ENCODE measurements at places on chromosomes 6 and 20.

GRCh38 chr20:37325206-37325605 is 20.7 kb upstream of the SRC start:
- peaks cover 6% of the 10 kb centered on the region for H3K36me3 ChIP-seq
- H3K27ac ChIP-seq, result no peak overlapping the region
- H3K4me3 ChIP-seq, result no peak overlapping the region
- DNase-seq, result no peak

- no peaks in the 10 kb centered on the region for H3K36me3 ChIP-seq
- H3K4me1 ChIP-seq, result no peaks in the 10 kb centered on the region
- H3K4me3 ChIP-seq, result no peak overlapping the region
- no peak for DNase-seq
- no peak overlapping the region for H3K27ac ChIP-seq
Measured at GRCh38 chr6:129194306-129194941, 311.5 kb downstream of the LAMA2 start.

DNA sequence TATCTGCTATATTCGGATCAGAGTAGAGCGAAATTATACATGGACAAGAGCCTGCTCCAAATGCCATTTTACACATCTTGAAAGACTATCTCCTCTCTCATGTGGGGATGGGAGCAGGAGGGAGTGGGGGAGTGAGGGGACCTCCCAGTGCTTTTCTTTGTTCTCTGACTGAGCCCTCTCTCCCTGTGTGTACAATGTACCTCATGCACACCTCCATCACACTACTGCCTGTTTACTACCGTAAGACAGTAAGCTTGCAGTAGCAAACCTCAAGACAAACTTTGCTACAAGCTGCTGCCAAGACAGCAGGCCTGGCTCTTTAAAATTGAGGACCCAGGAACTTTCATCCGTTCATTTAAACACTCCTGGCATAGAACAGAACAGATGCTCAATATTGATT is 7.2 kb downstream of the NHSL1 start:
- no peaks in the 10 kb centered on the region for H3K4me1 ChIP-seq
- no peaks in the 10 kb centered on the region for H3K27me3 ChIP-seq
- H3K4me3 ChIP-seq, result no peak overlapping the region
- no peak for DNase-seq
- no peaks in the 10 kb centered on the region for H3K36me3 ChIP-seq

DNA sequence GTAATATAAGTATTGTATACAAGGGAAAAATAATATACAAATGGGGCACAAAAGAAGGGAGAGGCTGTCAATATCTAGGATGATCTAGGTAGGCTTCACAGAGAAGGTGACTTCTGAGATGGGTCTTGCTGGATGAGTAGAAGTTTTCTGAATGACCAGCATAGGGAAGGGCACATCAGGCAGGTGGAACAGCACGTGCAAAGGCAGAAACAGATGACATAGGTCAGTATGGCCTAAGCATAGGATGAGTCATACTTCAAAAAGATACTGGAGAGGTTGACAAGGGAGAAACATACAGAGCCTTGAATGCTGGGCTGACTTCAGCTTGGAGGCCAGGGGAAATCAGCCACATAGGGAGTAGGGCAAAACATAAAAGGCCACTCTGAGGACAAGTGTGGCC is 31.9 kb upstream of the SIRPA start:
- peaks cover 41% of the 10 kb centered on the region for H3K4me1 ChIP-seq
- peaks cover 57% of the 10 kb centered on the region for H3K27me3 ChIP-seq
- no peak for DNase-seq
- H3K27ac ChIP-seq, result no peak overlapping the region
- no peaks in the 10 kb centered on the region for H3K36me3 ChIP-seq

DNA sequence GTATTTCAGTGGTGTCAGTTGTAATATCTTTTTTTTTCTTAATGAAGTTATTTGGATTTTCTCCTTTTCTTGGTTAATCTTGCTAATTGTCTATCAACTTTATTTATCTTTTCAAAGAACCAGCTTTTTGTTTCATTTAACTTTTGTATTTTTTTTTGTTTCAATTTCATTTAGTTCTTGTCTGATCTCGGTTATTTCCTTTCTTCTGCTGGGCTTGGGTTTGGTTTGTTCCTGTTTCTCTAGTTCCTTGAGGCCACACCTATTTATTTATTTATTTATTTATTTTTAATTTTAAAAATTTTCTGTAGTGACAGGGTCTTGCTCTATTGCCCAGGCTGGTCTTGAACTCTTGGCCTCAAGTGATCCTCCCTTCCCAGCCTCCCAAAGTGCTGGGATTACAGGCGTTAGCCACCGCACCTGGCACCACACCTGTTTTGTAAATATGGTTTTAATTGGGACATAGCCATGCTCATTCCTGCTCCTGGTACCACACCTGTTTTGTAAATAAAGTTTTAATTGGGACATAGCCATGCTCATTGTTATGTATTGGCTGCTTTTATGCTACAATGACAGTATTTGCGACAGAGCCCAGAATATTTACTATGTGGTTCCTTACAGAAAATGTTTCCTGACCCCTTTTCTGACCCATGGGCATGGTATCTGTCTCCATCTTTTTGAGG is 22.2 kb downstream of the KDM1B start:
- H3K4me3 ChIP-seq, result no peak overlapping the region
- peaks cover 17% of the 10 kb centered on the region for H3K4me1 ChIP-seq
- no peak overlapping the region for H3K27ac ChIP-seq
- no peak for DNase-seq

DNA sequence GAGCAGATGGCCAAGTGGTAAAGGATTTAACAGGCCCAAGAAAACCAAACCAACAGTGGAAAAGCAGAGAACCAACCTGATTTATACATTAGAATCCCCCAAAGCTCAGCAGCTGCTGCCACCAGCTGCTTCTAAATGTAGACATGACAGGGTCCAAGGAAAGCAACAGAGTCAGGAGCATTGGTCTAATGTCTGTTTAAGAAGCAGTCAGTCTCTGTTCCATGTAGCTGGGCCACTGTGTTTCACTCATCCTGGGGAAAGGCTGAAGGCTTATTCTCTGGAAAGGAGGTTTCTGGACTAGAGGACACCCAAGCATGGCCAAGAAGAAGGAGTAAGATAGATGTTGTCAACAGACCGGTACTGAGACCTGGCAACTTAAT is 75.4 kb downstream of the TMEM244 start:
- DNase-seq, result no peak
- no peak overlapping the region for H3K27ac ChIP-seq
- H3K27me3 ChIP-seq, result peaks cover 16% of the 10 kb centered on the region
- H3K4me1 ChIP-seq, result no peaks in the 10 kb centered on the region
- H3K4me3 ChIP-seq, result no peak overlapping the region

GRCh38 chr20:46951405-46951804 is 56.8 kb downstream of the EYA2 start:
- no peaks in the 10 kb centered on the region for H3K36me3 ChIP-seq
- H3K27ac ChIP-seq, result no peak overlapping the region
- peaks cover 20% of the 10 kb centered on the region for H3K27me3 ChIP-seq

DNA sequence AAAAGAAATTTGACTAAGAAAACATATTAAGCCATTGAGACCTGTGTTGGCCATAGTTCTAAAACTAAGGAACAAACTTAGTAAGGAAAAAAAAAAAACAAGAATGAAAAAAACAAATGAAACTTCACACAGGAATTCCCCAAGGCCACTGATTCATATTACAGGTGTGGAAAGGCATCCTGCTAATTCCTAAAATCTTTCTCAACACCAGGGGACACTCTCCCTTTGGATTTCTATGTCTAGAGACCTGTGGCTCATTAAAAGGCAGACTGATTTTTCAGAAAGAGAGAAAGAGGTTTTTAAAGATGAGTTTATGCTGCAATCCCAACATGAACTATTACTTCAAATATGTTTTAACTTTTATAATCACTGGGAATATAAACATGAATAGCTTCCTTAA is at the start of gene OR12D1:
OR12D1 (plus strand) TSS at position 341 of the 400 bp plus-strand sequence.
- no peaks in the 10 kb centered on the region for H3K36me3 ChIP-seq
- no peak for DNase-seq
- H3K27me3 ChIP-seq, result peaks cover 31% of the 10 kb centered on the region
- H3K27ac ChIP-seq, result no peak within 1 kb of the TSS

DNA sequence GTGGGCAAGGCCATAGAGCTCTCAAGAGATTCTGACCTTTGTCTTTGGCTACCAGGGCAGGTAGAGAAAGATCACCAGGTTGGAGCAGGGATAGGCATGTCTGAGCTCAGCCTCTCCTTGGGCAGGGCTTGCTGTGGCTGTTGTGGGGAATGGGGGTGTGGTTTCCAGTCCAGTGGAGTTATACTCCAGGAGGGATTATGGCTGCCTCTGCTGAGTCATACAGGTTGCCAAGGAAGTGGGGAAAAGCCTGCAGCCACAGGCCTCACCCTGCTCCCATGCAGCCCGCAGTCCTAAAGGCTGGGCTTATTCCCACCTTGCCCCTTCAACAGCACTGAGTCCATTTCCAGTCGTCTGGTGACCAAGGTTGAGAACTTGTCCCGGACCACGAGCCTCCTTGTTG is 21.9 kb downstream of the MEP1A start:
- no peak overlapping the region for H3K4me3 ChIP-seq
- H3K27ac ChIP-seq, result no peak overlapping the region
- DNase-seq, result no peak
- no peaks in the 10 kb centered on the region for H3K4me1 ChIP-seq

GRCh38 chr6:141267420-141267819 is 865.3 kb upstream of the GJE1 start:
- no peaks in the 10 kb centered on the region for H3K36me3 ChIP-seq
- DNase-seq, result no peak
- H3K4me1 ChIP-seq, result no peaks in the 10 kb centered on the region
- H3K27me3 ChIP-seq, result no peaks in the 10 kb centered on the region
- H3K4me3 ChIP-seq, result no peak overlapping the region
- no peak overlapping the region for H3K27ac ChIP-seq

DNA sequence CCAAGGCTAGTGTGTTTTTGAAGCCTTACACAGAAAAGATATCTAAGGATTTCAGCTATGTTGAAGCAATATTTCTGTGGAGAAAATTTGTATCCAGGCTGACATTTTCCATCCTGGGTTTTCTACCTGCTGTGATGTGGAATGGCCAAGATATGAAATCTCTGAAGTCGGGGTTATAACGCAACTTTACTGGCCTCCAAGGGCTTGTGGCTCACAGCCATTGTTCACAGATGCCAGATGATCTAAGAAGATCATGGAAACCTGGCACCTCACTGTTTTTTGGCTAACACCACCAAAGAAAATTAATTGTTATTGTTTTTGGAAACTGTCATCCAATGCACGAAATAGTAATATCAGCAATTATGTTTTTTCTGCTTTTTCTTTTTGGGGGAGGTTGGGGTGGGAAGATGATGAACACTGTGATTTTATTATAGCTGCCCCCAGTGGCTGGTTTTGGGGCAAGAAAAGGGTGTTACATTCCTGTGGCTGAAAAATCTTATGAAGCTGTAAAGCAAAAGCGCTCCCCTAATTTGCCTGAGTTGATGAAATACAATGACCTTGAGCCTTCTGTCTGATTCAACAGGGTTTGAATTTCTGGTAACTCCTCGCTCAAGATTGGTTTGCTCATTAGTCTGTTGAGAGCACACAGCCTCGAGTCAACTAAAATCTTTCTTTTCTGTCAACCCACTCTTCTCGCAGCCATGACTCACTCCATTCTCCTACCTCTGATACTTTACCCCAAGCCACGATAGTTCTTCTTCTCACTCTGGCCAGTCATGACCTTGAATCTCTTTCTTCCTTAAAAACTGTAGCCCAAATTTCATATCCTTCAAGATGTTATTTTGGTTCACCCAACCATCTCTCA is 236.7 kb downstream of the PAX1 start:
- H3K36me3 ChIP-seq, result no peaks in the 10 kb centered on the region
- no peaks in the 10 kb centered on the region for H3K4me1 ChIP-seq
- H3K27me3 ChIP-seq, result no peaks in the 10 kb centered on the region
- no peak overlapping the region for H3K27ac ChIP-seq
- H3K4me3 ChIP-seq, result no peak overlapping the region
- DNase-seq, result no peak

DNA sequence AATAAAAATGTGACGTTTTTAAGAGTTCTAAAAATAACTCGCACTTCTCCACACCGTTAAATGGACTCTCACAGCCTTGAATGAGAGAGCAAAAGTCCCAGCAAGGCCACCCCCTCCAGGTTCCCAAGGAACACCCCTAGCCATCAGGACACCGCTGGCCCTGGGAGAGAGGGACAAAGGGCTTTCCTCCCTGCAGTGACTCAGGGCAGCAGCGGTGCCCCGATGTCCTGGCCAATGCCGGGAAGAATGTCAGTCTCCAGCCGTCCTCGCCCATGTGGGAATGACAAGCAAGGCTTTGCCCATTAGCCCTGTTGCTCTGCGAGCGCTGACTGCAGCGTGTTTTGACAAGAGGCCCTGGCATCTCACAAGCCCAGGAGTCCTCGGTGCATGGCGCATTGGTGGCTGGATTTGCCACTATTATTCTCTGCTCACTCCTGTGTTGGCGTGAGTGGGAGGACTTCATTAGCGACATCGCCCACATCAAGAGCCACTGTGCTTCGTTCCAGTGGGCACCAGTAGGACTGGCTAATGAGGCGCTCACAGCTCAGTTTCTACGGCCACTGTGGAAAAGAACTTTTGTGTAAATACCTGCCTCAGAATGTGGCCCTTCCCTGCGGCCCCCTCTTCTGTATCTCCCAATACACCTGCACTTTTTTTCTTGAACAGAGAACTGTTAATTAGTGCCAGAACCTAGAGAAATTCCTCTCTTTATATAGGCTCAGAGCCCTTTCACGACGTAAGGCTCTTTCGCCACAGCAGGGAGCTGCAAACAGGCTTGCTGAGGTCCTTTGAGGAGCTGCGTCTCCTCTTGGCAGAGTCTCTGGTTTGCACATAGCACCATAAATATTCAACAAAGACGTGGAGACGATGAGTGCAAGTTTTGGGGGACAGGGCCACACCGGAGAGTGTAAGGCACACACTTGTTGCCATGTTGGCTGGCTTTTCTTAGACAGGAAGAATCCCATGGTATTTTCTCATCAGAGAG is 336.6 kb downstream of the TAF4 start:
- H3K4me3 ChIP-seq, result no peak overlapping the region
- no peaks in the 10 kb centered on the region for H3K36me3 ChIP-seq

GRCh38 chr6:87637106-87637505 is 47.2 kb downstream of the ORC3 start:
- no peak overlapping the region for H3K4me3 ChIP-seq
- DNase-seq, result no peak
- peaks cover 29% of the 10 kb centered on the region for H3K36me3 ChIP-seq
- no peaks in the 10 kb centered on the region for H3K4me1 ChIP-seq
- no peaks in the 10 kb centered on the region for H3K27me3 ChIP-seq
- H3K27ac ChIP-seq, result no peak overlapping the region

DNA sequence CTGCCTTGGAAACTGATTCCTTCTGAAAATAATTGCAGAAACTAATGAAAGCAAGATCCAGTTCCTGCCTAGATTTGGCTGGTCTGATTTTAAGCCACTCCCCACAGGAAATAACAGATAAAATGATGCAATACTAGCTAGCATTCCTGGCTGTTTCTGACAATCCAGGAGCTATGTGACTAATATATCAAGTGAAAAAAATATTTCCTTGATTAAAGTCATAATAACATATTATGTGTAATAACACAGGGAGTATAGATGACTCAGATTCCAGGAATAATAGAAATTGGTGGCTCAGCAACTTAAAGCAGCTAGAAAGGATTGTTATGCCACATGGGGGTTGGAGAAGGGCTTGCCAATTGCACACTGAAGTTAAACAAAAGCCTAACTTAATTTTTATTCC is 182.7 kb upstream of the SALL4 start:
- H3K4me3 ChIP-seq, result no peak overlapping the region
- no peaks in the 10 kb centered on the region for H3K36me3 ChIP-seq
- no peak overlapping the region for H3K27ac ChIP-seq
- no peaks in the 10 kb centered on the region for H3K4me1 ChIP-seq
- no peak for DNase-seq

GRCh38 chr20:2955257-2955970 is 82.1 kb downstream of the PTPRA start:
- no peaks in the 10 kb centered on the region for H3K27me3 ChIP-seq
- H3K4me3 ChIP-seq, result no peak overlapping the region
- DNase-seq, result no peak
- H3K27ac ChIP-seq, result no peak overlapping the region
- peaks cover 31% of the 10 kb centered on the region for H3K36me3 ChIP-seq
